ENCODE measurements at places on chromosomes 6 and 20.

DNA sequence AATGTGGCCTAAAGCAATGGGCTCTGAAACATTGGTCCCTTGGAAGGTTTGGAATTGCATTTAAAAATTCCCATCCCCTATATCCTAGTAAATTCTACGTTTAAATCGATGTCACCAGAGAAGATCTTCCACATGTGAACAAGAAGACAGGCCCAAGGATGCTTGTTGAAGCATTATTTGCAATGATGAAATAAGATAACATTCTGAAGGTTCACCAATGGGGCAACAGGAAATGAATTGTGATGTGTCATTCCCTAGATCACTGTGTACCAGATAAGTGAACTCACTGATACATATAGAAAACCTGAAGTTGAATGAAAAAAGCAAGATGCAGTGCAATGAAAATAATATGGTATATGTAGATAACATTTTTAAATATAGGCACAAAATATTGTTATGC, 464.3 kb upstream of the BTBD3 start:
- no peak for DNase-seq

DNA sequence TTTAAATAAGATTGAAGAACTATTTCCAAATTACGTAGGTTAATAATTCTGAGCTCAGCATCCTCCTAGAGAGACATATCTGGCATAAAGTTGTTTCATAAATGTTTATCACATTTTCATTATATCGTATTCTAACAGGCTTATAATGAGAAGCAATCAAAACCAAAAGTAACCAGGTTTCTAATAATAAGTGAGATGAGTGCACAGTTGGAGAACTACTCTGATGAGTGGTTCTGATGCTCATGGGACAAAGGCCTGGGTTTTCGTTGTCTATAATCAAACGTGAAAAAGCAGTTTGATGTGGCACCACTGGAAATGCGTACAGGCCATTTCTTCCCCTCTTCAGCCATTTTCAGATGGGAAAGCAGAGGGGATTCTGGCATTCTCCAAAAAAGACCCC, 4.7 kb upstream of the SERPINB6 start:
- DNase-seq = no peak

DNA sequence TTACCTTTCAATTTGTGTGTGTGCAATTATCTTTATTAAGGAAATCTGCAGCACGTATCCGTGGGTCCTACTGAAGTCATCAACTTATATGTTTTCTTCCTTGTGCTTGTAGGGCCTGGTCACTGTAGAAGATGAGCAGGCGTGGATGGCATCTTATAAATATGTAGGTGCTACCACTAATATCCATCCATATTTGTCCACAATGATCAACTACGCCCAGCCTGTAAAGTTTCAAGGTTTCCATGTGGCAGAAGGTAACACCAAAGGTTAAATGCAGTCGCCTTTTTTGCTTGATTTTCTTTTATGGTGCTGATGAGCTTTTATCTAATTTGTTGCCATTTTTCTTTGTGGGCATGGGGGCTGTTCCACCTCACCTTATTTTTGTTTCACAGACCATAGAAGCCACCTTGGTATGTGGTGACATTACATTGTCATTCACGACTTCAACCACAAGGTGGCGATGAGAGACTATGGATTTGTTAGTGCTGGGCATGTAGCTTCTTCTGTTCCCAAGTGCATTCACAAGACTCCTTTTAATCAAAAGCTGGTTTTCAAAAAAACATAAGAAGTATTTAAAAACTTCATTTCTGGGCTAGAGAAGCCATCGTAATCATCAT, 106.5 kb upstream of the LAMP5 start:
- peak; percentile 62 for DNase-seq

- DNase-seq = no peak
These were observed 31.5 kb downstream of the TRAF3IP2 start for GRCh38 chr6:111573892-111574797.

DNA sequence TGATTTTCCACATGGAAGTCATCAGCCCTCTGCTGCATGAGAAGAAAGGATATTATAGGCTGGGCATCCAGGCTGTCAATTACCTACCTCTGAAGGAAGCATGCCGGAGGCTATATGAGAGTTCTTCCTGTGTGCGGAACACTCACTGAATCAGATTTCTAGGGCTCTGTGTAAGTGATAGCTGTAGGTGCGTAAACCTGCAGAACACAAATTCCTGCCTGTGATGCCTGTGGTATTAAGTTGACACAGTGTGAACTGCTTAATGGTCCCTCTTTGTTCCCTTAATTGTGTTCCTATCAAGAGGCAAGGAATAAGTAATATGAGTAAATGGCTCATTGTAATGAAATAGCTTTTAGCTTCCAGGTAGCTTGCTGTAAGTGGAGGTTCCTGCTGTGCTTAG, 103.3 kb downstream of the ANKS1A start:
- DNase-seq = no peak

- no peak for DNase-seq
These were observed 149.1 kb downstream of the EDN1 start for GRCh38 chr6:12439296-12439695.

DNA sequence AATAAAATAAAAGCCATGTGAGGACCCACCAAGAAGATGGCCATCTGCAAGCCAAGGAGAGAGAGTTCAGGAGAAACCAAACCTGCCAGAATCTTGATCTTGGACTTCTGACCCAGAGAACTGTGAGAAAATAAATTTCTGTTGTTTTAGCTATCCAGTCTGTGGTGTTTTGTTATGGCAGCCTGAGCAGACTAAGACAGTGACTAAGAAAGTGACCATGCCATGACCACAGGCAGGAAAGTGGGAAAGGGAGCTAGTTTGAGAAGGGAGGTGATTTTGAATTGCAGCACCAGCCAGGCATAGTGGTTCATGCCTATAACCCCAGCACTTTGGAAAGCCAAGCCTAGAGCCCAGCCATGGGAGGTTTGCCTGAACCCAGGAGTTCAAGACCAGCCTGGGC, 21.9 kb upstream of the C6orf62 start:
- DNase-seq = no peak

- no peak for DNase-seq
These were observed 45.8 kb downstream of the SOX4 start for GRCh38 chr6:21639316-21639715.

DNA sequence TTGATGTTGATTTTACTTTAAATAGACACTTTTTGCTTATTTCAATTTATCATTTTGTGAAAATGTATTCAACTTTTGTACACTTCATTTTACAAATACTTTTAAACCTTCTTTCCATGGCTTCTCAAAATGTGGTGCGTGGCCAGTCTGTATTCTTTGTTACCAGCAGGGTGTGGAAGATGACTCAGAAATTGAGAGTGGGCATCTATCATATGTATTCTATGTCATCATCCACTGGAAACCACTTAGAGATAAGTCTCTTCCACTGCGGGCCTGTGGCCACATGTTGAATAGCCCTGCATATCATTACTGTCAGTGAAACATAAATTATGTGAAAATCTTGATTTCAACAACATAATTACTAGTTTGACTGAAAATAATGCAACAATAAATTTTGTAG, 52.6 kb upstream of the MC3R start:
- no peak for DNase-seq

DNA sequence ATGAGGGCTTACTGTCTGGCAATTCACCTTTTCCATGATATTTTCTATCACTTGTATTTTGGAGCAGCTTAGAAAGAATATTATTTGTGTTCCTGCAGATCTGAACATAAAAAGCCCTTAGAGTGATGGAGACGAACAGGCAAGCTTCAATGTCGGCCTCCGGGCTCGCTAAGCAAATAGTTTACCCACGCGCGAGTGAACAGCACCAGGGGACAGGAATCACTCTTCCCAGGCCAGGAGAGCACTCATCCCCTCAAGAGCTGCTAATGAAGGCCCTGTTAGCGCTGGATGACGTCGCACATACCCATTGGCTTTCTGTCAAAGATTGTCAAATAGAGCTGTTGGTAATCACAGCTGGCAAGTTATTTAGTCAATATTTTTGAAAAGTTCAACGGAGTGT, 395.7 kb downstream of the ZFAND3 start:
- DNase-seq = no peak

DNA sequence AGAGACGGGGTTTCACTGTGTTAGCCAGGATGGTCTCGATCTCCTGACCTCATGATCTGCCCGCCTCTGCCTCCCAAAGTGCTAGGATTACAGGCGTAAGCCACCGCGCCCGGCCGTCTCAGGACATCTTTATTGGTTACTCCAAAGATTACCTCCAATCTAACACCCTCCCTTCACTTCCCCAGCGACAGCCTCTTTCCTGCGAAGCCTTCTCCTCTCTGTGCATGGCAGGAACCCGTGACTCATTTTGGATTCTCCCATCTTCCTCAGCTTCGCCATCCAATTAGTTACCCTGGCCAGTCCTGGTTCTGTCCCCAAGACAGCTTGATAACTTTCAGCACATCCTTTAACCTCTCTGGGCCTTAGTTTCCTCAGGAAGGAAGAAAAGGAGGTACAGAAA, 51.3 kb upstream of the TOX2 start:
- no peak for DNase-seq
